Prostate gland (tissue), 2 donors: ENCODE measurements at places on chromosomes 11 and 22. TPM values are rescaled to one million over a fixed set of nuclear protein-coding genes. Genes with fewer than 3 reads are reported as not detected.

SHISA8 gene
- total RNA-seq: not detected

TRIM6 gene
- 6.3 TPM for total RNA-seq

ADORA2A gene
- total RNA-seq: 2.1 TPM

HTR3B gene
- not detected for total RNA-seq

DNA sequence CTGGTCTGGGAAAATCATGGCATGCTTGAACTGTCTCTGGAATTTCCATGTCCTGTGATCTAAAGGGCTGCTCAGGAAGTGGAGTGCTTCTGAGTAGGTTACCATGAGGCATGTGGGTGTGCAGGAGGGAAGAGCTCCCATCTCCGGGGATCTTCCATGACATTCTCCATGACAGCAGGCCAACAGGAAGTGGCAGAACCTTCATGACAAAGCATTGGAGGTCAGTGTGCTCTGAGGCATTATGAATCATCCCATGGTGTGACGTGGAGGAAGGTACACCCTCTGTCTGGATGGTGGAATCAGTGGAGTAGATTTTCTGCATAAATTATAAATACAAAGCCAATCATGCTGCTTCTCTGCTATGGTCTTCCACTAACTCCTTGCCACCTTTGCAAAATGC lies 139.6 kb upstream of the E2F8 start:
- no peak overlapping the region for H3K27ac ChIP-seq
- H3K27me3 ChIP-seq: no peaks in the 10 kb centered on the region
- H3K4me3 ChIP-seq: no peak overlapping the region
- no peak for DNase-seq

DNA sequence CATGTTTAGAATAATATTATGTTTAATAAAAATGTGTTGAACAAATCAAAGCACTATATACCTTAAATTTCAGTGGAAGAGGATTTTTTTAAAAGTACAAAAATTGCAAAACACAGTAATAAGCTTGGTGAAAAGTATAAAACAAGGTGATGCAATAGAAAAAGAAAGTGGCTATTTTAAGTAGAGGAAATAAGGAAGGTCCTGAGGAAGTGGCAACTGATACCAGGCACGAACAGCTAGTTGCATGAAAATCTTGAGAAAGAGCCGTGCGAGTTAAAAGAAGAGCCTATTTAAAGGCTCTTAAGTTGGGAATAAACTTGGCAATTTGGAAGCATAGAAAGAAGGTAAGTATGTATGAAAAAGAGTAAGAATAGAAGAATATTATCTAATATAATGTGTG lies 1679.3 kb downstream of the LRRC4C start:
- H3K4me1 ChIP-seq: no peaks in the 10 kb centered on the region
- DNase-seq: no peak
- no peaks in the 10 kb centered on the region for H3K27me3 ChIP-seq
- H3K27ac ChIP-seq: no peak overlapping the region
- H3K4me3 ChIP-seq: no peak overlapping the region

- H3K4me1 ChIP-seq: no peaks in the 10 kb centered on the region
- H3K27me3 ChIP-seq: no peaks in the 10 kb centered on the region
- H3K36me3 ChIP-seq: no peaks in the 10 kb centered on the region
- no peak overlapping the region for H3K4me3 ChIP-seq
Observed at GRCh38 chr22:48423481-48423911, 1404.2 kb downstream of the BRD1 start.
